H7 (cell line): ENCODE measurements at places on chromosomes 7 and 10. TPM values are rescaled to one million over a fixed set of nuclear protein-coding genes. Genes with fewer than 3 reads are reported as not detected.
A peak's percentile ranks its signal among the peaks of the same experiment; 100 is the strongest.

- no peak for DNase-seq
These were observed 13.2 kb upstream of the ESYT2 start for GRCh38 chr7:158842486-158842885.

Gene DOCK4
- total RNA-seq = 16.1 and 18.2 TPM in 2 replicates

Gene FEZF1
- 2.1 and 5.0 TPM in 2 replicates for total RNA-seq

GRCh38 chr7:129949292-129950133 is 3.2 kb downstream of the UBE2H start:
- DNase-seq = peak; percentile 49

GRCh38 chr10:17122726-17123661 is 6.6 kb downstream of the CUBN start:
- no peak for DNase-seq

GRCh38 chr10:122279725-122280141 is 8.6 kb downstream of the BTBD16 start:
- DNase-seq = peak; percentile 74

Gene MYH16
- total RNA-seq = not detected in 2 replicates

Gene BEND7
- total RNA-seq = 2.7 and 6.8 TPM in 2 replicates

Gene CALML5
- not detected in 2 replicates for total RNA-seq

GRCh38 chr7:153072806-153073205 is 313.3 kb downstream of the ACTR3B start:
- no peak for DNase-seq
